ENCODE measurements at places on chromosomes 7 and 10.

DNA sequence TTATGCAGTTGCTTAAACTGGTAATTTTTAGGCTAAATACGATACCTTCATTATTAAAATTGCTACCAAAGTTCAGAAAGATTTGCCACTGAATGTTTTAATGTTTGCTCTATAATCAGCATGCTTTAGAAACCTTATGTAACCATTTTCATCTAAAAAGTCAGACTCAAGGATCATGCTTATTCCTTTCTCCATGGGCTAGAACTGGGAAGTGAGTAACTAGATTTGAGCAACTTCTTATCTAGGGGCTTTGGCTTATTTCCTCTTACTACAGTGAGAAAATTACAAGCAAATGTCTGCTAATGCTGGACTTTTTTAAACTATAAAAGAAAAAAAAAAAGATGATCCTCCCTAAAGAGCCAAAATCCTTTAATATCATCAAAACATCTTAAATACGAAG lies 215.9 kb downstream of the CRPPA start:
- no peak for DNase-seq

DNA sequence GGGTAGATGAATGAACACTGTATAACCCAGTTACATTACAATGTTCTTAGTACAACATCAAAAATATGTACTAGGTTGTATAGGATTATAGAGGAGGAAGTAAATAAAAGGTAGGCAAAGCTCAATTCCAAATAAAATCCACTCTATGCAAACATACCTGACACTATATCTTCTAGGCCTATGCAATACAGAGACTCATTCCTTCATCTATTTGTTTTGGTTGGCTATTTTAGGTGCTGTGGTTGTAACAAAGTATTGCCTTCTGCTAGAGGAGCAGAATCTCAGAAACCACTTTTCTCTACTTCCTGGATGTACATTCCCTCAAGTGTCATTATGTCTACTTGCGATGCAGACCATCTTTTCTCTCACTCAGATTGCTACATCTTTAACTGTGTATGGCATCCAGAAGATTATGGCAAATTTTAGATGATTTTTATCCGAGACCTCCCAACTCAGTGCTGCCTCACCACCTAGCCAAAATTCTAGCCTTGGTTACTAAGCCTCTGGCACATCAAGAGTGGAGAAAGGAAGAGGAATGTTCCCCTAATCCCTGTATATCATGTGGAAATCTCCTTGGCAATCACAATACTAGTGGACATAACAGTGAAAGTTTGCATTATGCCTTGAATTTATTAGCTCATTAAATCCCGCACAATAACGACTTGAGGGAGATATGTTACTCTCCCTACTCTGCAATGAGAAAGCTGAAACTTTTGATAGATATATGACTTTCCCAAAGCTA lies 5.5 kb upstream of the TFPI2 start:
- no peak for DNase-seq

DNA sequence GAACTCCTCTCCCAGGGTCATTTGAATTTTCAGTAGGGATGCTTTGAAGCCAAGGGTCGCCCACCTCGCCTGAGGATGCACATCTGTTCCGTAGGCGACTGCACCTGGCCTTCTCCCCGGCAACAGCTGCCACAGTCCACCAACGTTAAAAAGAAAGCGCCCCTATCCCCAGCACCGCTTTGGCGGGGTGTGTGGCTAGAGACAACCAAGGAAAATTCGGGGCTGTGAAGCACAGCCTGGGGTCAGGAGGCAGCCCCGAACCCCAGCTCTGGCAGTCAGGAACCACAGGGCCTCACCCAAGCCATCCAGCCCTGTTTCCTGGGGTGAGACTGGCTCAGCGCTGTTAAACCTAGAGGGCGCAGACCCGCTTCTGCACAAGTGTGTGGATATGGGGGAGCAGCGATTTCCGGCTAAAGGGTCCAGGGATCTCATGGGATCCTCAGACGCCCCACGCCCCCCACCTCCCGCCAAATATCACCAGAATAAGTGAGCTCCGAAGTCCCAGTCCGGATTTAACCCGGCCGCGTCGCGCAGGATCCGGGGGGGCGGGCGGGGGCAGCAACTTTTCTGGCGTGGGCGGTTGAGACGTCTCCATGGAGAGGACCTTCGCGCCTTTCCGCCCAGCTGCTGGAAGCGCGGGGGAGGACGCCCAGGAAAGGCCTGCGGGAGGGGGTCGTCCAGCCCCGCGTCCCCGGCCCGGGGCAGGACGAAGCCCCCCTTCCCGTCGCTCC lies 822 bp downstream of the ZC3HAV1L start:
- peak; percentile 39 for DNase-seq

- no peak for DNase-seq
Observed at GRCh38 chr7:55438085-55438756, 73.1 kb downstream of the LANCL2 start.

GRCh38 chr10:120607016-120607709 lies 150.1 kb downstream of the PLPP4 start:
- no peak for DNase-seq

DNA sequence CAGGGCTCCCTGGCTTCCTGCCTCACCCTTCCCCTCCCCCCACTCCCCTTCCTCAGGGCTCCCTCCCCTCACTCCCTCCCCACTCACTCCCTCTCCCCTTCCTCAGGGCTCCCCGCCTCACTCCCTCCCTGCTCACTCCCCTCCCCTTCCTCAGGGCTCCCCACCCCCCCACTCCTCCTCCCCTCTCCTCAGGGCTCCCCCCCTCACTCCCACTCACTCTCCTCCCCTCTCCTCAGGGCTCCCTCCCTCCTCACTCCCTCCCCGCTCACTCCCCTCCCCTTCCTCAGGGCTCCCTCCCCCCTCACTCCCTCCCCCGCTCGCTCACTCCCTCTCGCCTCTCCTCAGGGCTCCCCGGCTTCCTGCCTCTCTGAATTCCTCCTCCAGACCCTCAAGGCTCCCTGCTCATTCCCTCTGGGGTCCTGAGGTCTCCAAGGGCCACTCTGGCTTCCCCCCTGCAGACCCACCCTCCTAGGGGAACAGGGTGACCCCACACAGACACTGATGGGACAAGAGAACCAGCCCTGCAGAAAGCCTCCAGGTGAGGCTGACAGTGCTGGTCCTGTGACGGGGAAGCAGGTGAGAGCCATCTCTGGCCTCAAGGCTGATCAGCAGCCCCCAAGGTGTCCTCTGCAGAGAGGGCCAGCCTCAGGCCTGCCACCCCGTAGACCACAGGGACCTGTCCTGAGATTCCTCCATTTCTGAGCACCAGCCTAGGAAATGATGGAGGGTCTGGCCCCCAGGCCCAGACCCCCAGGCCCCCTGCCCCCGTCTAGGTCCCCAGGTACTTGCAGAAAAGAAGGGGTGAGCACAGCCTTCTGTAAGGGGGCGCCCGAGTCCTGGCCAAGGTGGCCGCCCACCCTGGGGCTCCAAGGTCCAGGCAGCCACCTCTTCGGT lies 47.2 kb downstream of the PWWP2B start:
- no peak for DNase-seq

DNA sequence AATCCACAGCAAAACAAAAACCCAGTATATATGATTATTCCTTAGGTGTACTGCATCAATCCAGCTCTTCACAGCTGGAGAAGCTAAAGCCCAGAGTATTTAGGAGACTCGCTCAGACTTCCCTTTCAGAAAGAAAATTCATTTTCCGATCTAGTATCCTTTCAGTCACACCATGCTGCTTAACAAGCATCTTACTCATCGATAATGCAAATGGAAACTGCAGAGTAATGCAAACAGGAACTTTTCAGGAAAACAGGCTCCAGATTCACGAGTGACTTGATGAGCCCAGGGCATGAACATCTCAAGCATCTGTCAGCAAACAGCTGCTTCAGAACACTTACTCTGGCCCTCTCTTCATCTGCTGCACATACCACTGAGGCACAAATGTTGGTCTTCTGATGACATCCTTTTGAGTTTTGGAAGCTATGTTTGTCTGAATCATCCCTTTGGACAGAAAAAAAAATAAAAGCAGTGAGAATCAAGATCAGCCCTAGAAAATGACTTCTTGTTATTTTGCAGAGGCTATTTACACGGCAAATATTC lies 24.9 kb upstream of the ZC3HAV1L start:
- DNase-seq, result no peak

DNA sequence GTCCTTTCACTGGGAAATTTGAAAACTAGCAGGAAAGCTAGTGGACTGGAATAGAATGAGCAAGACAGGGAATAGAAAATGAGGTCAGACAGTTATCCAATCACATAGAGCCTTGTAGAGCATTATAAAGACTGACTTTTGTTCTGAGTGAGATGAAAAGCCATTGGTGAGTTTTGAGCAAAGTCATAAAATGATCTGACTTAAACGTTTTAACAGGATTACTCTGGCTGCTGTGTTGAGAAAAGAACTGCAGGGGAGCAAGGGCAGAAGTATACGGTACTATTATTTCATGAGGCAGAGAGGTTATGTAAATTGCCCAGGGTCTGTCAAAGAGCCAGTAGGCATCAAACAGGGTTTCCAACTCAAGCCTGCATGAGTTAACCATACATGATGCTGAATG lies 393.4 kb downstream of the TFEC start:
- no peak for DNase-seq

DNA sequence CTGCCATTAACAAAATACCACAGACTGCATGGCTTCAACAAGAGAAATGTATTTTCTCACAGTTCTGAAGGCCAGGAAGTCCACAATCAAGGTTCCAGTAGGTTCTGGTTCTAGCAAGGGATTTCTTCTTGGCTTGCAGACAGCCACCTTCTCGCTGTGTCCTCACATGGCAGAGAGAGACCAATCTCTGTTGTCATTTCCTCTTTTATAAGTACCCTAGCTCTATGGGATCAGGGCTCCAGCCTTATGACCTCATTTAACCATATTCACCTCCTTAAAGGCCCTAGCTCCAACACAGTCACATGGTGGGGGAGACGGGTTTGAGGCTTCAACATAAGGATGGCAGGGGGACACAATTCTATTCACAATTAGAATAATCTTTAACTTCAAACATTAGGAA lies 23.6 kb downstream of the ABI1 start:
- no peak for DNase-seq

GRCh38 chr10:7397049-7398035 lies 13.5 kb downstream of the SFMBT2 start:
- peak; percentile 25 for DNase-seq

- DNase-seq, result no peak
Observed at GRCh38 chr10:26361971-26362370, 76.2 kb upstream of the APBB1IP start.

DNA sequence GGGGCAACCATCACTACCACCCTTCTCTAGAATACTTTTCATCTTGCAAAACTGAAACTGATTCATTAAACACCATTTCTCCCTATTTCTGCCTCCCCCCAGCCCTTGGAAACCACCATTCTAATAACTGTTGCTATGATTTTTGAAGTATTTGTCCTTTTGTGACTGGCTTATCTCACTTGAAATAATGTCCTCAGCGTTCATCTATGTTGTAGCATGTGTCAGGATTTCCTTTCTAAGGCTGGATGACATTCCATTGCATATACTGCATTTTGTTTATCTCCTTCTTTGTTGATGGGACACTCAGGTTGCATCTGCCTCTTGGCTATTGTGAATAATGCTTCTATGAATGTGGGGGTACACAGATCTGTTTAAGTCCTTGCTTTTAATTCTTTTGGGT lies 327.6 kb upstream of the ZNF32 start:
- no peak for DNase-seq

DNA sequence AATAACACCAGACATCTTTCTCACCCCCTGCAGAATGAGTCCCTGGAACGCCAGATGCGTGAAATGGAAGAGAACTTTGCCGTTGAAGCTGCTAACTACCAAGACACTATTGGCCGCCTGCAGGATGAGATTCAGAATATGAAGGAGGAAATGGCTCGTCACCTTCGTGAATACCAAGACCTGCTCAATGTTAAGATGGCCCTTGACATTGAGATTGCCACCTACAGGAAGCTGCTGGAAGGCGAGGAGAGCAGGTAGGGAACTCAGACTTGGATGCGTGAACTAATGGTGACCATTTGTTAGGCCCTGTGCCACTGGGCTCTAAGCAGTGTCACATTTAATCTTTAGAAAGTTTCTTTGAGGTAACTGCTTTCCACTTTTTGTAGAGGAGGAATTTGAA lies 7.1 kb downstream of the VIM start:
- no peak for DNase-seq

DNA sequence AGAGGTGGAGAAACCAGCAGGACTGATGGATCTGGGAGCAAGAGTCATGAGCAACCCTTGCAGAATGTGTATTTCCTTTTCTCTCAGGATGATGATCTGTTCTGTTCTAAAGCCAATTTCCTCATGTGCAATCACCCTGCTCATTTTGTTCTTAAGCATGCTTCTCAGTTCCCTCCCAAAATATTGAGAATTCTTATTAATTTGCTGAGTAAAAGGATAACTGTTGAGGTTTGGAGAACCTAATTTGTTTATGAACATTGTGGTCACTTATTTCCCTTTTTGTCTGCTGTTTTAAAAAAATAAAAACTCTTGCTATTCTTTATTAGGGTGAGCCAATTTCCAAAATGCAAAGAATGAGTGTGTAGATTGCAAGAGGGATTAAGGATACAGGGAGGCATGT lies 106.8 kb downstream of the APBB1IP start:
- DNase-seq, result no peak

DNA sequence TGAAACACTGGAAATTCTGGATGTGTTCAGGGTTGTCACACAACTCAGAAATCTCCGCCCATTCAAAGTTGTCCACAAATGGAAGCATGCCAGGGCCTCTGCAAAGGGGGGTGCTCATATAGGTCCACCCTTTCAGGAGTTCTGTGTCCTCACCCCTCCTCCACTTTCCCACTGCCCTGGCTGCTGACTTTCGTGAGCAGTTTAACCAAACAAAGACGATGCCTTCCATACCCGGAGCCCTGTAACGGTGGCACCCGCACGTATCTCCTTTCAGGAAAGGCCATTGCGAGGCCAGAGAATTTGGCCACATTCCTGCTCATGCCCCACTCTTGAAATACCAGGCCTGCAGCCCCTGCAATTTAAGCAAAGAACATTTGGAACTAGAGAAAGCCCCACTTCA lies 1.4 kb downstream of the CPXM2 start:
- no peak for DNase-seq

- no peak for DNase-seq
Observed at GRCh38 chr10:52326382-52326781, 12.3 kb downstream of the DKK1 start.

- DNase-seq, result no peak
Observed at GRCh38 chr10:111146025-111146640, 69.3 kb downstream of the ADRA2A start.

GRCh38 chr10:30803892-30804322 lies 174.4 kb upstream of the LYZL2 start:
- no peak for DNase-seq

- DNase-seq, result no peak
Observed at GRCh38 chr7:42071372-42072261, 165.4 kb downstream of the GLI3 start.

GRCh38 chr7:155198901-155199845 lies 98.5 kb upstream of the INSIG1 start:
- DNase-seq, result peak; percentile 79

GRCh38 chr7:135959646-135960363 lies 17.4 kb downstream of the MTPN start:
- DNase-seq, result no peak

GRCh38 chr7:22330903-22331302 lies 26.1 kb downstream of the RAPGEF5 start:
- DNase-seq, result no peak

All from T-helper 2 cell treated with Interferon-gamma antibody and Interleukin-4, amounts not matched to agents 5 μg/mL and 100 μg/mL, for 36 hours (primary cell).